ENCODE measurements at places on chromosomes 3 and 15. TPM values are rescaled to one million over a fixed set of nuclear protein-coding genes. Genes with fewer than 3 reads are reported as not detected.

CYB561D2 gene
- total RNA-seq: 16.0 TPM

BLM gene
- 15.1 TPM for total RNA-seq

NTRK3 gene
- 0.33 TPM for total RNA-seq

GRCh38 chr15:73800662-73801345, 47.7 kb upstream of the INSYN1 start:
- no peak for DNase-seq

- DNase-seq: no peak
These were observed 33.5 kb downstream of the BDH1 start for GRCh38 chr3:197522183-197522715.

DNA sequence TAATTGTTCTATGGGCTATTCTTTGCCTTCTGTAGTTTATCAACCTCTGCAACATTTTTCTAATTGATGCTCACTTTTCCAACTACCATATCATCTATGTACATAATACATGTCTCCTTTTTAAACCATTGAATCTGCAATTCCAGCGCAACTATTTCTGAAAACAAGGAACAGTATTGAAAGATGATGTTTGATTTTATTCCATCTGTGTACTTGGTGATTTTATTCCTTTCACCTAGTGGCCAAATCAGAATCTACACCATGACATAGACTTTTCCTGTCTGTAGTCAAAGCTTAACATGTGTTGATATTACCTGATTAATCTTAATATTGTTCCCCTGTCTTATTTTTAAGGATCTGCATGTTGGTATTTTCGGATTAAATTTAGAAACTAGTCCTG, 13.0 kb downstream of the NKTR start:
- DNase-seq: no peak

DNA sequence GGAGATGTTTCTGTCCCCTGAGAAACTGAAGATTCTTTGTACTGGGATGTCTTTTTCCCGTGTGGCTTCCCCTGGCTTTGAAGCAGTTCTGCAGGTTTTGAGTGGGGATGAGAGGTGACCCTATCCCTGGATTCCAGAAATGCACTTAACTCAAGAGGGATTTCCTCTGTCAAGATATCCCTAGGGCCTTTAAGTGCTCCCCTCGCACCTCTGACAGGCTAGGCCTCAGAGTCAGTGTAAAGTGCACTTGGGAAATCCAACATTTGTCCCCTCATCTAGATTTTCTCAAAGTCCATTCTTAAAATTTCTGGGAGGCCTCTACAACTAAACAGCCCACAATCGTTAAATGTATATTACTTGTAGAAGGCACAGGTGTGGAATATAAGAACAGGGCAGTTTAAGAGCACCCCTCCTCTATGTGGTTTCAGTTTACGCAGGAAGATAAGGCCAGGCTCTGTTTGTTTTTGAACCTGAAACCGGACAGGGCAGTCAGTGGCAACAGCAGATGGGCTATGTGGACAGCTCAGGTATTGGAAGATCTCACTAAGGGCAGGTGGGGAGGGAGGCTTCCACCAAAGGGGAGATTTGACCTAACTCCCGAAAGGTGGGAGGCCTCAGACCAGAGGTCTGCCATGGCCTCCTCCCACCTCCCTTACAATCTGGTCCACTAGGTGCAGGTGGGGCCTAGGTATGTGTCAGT, 4.8 kb downstream of the C3orf52 start:
- no peak for DNase-seq

All from liver (tissue), 10 donors.